ENCODE measurements at places on chromosomes 7 and 10. TPM values are rescaled to one million over a fixed set of nuclear protein-coding genes. Genes with fewer than 3 reads are reported as not detected.

Gene FAM25C
- total RNA-seq = not detected

DNA sequence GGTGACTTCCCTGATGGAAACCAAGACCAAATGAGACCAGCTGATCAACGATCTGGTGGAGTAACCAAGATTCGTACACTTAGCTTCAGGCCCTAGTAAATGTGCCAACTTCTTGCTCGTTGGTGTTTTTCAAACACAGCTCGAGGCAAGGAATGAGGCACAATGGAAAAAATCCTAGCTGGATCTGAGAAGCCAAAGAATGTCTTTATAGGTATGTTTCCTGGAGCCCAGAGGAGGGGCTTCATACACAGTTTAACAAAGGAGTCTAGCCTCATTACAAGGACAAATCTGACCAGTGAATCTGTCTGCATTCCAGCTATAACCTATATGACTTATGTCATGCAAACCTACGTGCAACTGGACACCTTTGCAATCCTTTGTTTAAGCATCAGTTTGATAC, 3.7 kb downstream of the COL17A1 start:
- DNase-seq = no peak

Gene KCP
- total RNA-seq = 5.6 TPM

DNA sequence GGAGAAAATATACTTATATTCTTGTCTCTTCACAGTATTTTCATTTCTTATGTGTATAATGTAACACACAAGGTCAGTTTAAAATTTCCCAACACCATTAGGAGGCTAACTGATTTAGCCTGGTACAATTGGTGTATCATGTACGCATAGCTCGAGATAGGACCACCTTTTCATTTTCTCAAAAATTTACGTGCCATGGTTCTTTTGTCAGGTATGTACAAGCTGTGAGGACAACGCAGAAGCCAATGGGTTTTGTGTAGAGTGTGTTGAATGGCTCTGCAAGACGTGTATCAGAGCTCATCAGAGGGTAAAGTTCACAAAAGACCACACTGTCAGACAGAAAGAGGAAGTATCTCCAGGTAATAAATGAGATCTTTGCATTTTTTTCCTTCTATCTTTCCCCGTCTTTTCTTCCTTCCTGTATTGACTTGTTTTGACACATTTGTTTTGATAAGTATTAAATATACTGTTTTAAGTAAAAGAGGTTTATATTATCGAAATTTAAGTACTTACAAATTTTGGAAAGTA, 55.0 kb downstream of the TRIM24 start:
- DNase-seq = no peak

GRCh38 chr7:901388-902154, 25.2 kb downstream of the GET4 start:
- DNase-seq = no peak

DNA sequence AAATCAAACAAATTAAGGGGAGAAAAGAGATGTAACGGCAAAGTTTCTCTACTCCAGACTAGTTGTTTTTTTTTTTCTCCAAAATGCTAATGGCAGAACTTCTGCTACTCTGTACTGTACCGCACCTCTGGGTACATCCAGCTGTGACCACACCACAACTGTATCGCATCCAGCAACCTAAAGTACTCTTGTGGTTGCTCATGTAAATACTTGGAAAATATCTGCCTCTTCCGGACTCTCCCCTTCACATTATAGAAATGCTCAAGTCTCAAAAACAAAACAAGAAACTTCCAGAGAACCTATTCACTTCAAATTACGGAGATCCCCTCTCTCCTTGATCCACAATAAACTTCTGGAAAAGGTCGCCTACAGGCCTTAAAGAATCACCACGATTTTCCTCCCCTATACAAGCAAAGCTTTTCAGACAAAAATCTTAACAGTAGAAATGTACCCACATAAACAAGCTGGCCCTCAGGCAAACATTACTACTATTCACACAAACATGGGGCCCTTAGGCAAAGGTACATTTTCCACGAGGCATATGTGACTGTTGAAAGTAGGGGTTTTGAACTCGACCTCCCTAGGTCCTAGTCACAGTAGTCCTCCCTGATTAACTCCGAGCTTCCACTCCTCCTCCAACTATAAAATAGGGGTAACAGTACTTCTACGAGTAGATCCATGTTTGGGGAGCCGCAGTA, 222.9 kb upstream of the MKLN1 start:
- DNase-seq = no peak

GRCh38 chr7:40884241-40884640, 749.4 kb downstream of the SUGCT start:
- DNase-seq = no peak

Measured in GM12878 (cell line).